ENCODE measurements at places on chromosomes 4 and X.

DNA sequence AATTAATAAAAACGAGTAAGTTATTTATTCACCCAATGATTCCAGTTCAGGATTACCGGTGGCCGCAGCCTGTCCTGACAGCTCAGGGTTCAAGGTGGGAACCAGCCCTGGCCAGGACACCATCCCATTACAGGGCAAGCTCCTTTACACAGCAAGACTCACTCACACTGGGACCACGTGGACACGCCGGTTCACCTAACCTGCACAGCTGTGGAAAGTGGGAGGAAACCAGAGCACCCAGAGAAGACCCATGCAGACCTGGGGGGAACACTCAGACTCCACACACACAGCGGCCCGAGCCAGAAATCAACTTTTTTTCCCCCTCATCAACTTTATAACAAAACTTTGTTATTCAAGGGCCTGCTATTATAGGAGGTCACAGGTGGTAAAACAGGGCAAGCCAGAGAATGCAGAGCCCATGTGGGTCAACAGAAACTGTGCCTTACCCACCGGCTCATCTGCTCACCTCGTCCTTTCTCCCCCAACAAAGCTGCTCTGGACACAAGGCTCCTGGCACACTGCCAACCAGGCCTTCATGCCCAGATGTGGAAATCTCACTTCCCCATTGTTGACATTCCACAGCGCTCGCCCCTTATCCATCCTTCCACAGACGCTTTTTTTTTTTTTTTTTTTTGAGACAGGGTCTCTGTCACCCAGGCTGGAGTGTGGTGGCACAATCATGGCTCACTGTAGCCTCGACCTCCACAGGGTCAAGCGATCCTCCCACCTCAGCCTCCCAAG is 8.0 kb upstream of the ODAPH start:
- H3K27ac ChIP-seq = no peak overlapping the region
- H3K27me3 ChIP-seq = no peaks in the 10 kb centered on the region
- no peak overlapping the region for H3K4me3 ChIP-seq
- peaks cover 3% of the 10 kb centered on the region for H3K4me1 ChIP-seq
- H3K36me3 ChIP-seq = no peaks in the 10 kb centered on the region

GRCh38 chr4:55758570-55758969 is 61.0 kb upstream of the EXOC1L start:
- H3K27me3 ChIP-seq = no peaks in the 10 kb centered on the region
- DNase-seq = no peak
- H3K27ac ChIP-seq = no peak overlapping the region
- H3K36me3 ChIP-seq = no peaks in the 10 kb centered on the region

DNA sequence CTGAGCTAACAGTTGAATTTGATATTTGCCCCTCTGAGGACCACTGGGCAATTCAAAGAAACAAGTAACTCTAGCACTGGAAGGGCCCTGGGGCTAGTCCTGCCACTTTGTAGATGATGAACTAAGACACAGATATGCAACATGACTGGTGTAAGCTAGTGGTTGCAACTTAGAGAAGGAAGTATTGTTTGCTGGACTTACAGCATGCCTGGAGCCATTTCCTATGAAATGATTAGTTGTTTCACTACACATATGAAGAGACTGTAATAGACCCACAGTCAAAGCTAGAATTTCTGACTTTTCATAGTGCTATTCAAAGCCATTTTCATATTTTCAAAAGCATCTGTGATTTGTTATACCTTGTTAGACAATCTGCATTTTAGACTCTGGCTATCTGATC is 96.2 kb downstream of the TSPAN7 start:
- H3K27me3 ChIP-seq = no peaks in the 10 kb centered on the region
- no peak overlapping the region for H3K4me3 ChIP-seq
- no peak for DNase-seq
- no peak overlapping the region for H3K27ac ChIP-seq
- no peaks in the 10 kb centered on the region for H3K36me3 ChIP-seq
- H3K4me1 ChIP-seq = no peaks in the 10 kb centered on the region

DNA sequence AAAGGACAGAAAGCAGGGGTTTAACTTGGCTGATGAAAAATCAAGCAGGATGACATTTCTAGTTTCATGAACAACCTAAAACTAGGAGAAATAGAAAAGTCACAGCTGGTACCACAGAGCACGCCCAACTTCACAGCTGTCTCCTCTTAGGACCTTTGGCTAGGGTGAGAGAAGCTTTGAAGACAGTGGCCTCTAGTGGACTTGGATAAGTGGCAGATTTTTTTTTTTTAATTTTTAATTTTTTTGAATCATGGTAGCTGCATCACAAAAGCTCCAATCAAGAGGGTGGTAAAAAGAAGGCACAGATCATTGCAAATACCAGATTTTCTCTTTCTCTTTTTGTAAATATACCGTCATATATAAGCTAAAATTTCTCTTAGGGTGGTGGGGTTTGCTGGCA is 20.2 kb upstream of the MAP3K15 start:
- H3K27ac ChIP-seq = no peak overlapping the region
- no peaks in the 10 kb centered on the region for H3K36me3 ChIP-seq
- no peaks in the 10 kb centered on the region for H3K27me3 ChIP-seq
- no peak overlapping the region for H3K4me3 ChIP-seq
- no peaks in the 10 kb centered on the region for H3K4me1 ChIP-seq

DNA sequence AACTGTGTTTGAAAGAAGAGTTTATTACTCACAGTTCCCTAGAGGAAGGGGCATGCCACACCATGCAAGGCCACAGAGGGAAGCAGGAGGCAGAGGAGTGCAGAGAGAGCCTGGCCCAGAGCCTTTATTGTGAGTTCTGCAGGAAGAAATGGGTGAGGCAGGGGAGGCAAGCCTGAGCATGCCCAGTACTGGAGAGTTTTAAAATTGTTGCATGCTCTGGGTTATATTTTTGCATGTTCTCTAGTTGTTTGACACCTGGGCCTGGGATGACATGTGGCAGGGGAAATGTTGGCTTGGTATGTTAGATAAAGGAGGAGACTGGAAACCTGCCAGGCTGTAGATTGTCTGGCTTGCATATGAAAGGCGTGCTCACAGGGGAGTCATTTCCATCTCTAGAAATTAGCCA is 19.7 kb upstream of the CRMP1 start:
- H3K27me3 ChIP-seq = no peaks in the 10 kb centered on the region
- H3K4me3 ChIP-seq = no peak overlapping the region
- no peak for DNase-seq
- no peaks in the 10 kb centered on the region for H3K36me3 ChIP-seq
- H3K4me1 ChIP-seq = no peaks in the 10 kb centered on the region
- H3K27ac ChIP-seq = no peak overlapping the region

DNA sequence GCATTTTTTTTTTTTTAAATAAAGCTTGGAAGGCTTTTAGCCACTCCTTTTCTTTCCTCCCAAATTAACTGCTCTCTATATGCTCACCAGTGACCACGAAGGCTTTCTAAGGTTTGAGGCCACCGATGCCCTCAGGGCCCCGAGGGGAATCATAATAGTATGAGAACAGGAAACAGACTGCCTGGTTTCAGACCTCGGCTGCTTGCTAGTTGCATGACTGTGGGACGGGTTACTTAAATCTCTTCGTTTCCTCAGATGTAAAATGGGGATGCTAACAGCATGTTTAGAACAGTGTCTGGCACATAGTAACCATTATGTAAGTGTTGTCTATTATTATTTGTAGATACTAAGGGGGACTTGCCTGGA is 3.6 kb downstream of the LINC00632 start:
- H3K4me1 ChIP-seq = no peaks in the 10 kb centered on the region
- H3K27me3 ChIP-seq = no peaks in the 10 kb centered on the region
- no peak for DNase-seq
- no peaks in the 10 kb centered on the region for H3K36me3 ChIP-seq
- H3K27ac ChIP-seq = no peak overlapping the region

- no peaks in the 10 kb centered on the region for H3K36me3 ChIP-seq
- H3K4me1 ChIP-seq = no peaks in the 10 kb centered on the region
Observed at GRCh38 chrX:17183566-17183965, 191.4 kb upstream of the NHS start.

DNA sequence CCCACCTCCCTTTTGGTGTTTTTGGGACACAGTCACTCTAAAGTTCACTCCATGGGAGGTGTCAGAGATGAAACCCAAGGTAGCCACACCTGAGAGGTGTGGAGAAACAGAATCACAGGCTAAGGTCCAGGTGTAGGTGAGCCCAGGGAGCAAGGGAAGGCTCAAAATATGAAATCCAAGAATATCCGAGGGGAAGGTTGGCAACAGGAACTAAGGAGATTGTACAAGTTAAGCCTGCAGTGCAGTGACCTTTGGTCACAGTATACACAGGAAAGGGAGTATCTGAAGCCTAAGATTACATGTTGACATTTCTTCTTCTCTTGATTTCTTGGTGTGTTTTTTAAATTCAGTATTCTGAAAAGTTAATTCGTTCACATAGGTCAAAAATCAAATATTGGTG is 46.5 kb downstream of the PHF8 start:
- H3K4me3 ChIP-seq = no peak overlapping the region
- peaks cover 3% of the 10 kb centered on the region for H3K36me3 ChIP-seq
- no peaks in the 10 kb centered on the region for H3K4me1 ChIP-seq

DNA sequence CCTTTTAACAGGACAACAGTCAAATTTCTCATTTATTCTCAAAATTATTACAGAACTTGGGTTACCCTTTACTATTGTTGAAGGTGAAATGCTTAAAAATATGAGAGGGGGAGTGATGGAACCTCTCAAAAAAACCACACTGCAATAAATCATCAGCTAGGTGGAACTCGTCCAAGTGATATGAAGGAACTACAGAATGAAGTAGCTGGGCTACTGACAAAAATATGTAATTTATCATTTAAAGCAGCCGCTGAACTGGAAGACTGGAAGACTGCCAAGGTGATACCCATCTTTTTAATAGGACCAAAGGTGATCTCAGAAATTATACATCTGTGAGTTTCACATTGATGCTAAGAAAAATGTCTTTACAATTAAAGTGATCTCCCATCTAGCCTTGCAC is 597.7 kb upstream of the TENM3 start:
- H3K36me3 ChIP-seq = no peaks in the 10 kb centered on the region
- peaks cover 14% of the 10 kb centered on the region for H3K4me1 ChIP-seq
- H3K27me3 ChIP-seq = no peaks in the 10 kb centered on the region
- H3K27ac ChIP-seq = no peak overlapping the region

DNA sequence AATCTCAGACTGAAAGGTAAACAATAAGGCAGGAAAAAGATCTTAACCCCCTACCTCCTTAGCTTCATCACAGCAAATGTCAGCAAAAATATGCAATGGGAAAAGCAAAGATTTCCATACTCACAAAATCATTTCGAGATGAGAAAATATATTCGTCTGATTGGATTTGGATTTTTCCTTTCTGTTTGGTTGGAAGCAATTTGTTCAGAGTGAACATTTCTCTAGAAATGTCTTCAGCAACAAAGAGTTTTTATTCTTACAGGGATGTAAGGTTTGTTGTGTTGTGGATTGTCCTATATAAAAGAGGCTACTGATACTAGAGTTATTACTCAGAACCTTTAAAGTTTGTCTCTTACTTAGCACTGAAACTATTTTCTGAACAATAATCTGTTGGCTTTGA is 23.8 kb downstream of the GRIA2 start:
- H3K4me3 ChIP-seq = no peak overlapping the region
- no peak for DNase-seq
- H3K27me3 ChIP-seq = no peaks in the 10 kb centered on the region
- no peaks in the 10 kb centered on the region for H3K4me1 ChIP-seq
- no peak overlapping the region for H3K27ac ChIP-seq

GRCh38 chrX:18935893-18936292 is 48.0 kb downstream of the PHKA2 start:
- peaks cover 13% of the 10 kb centered on the region for H3K36me3 ChIP-seq
- DNase-seq = no peak
- no peak overlapping the region for H3K4me3 ChIP-seq
- H3K4me1 ChIP-seq = no peaks in the 10 kb centered on the region
- no peaks in the 10 kb centered on the region for H3K27me3 ChIP-seq
- H3K27ac ChIP-seq = no peak overlapping the region

DNA sequence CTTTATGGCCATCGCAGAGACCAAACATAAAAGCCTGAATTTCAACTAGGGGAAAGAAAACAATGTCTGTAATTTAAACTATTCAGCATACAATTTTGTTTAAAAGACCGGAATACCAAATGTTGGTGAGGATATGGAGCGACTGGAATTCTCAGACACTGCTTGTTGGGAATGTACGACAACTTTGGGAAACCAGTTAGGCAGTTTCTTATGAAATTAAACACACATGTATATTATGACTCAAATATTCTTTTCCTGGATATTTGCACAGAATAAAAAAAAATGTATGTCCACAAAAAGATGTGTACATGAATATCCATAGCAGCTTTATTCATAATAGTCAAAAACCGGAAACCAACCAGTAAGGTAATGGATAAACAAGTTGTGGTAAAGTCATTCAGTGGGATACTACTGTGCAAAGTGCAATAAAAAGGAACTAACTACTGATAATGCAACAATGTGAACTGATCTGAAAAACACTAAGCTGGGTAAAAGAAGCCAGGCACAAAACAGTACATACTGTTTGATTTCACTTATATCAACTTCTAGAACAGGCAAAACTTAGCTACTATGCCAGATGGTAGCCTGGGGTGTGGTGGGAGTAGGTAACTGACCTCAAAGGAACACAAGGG is 152.7 kb upstream of the FTHL17 start:
- no peaks in the 10 kb centered on the region for H3K36me3 ChIP-seq
- DNase-seq = no peak
- H3K27ac ChIP-seq = peak overlapping the region; percentile 95
- H3K27me3 ChIP-seq = no peaks in the 10 kb centered on the region
- H3K4me1 ChIP-seq = peaks cover 24% of the 10 kb centered on the region

- peaks cover 73% of the 10 kb centered on the region for H3K36me3 ChIP-seq
- peaks cover 38% of the 10 kb centered on the region for H3K4me1 ChIP-seq
- H3K4me3 ChIP-seq = peak overlapping the region; percentile 96
- no peaks in the 10 kb centered on the region for H3K27me3 ChIP-seq
- no peak for DNase-seq
Observed at GRCh38 chr4:124708517-124709300, 3.8 kb downstream of the ANKRD50 start.

DNA sequence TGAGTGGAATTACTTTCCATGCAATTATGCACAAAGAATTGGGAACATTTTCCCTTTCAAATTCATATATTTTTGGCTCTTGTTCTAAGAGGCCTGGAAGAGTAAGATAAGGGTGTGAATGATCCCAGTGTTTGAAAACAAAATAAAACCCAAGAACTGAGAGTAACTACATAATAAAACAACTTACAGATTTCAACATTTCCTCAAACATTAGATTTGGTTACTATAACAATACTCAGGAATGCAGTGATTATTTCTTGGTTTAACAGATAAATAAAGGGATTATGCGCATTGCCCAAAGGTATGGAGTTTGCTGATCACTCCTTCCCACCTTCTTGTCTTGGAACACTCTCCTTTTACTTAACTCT is 292.5 kb downstream of the CAMK2D start:
- peak overlapping the region; percentile 84 for H3K27ac ChIP-seq
- no peak for DNase-seq
- H3K4me1 ChIP-seq = peaks cover 29% of the 10 kb centered on the region
- no peak overlapping the region for H3K4me3 ChIP-seq

DNA sequence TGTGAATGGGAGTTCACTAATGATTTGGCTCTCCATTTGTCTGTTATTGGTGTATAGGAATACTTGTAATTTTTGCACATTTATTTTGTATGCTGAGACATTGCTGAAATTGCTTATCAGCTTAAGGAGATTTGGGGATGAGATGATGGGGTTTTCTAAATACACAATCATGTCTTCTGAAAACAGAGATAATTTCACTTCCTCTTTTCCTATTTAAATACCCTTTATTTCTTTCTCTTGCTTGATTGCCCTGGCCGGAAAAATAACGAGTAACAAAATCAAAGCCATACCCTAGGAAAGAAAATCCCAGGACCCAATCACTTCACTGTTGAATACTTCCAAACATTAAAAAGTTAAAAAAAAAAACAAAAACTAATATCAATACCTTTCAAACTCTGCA is 67.7 kb upstream of the UGT2B4 start:
- no peaks in the 10 kb centered on the region for H3K36me3 ChIP-seq
- no peaks in the 10 kb centered on the region for H3K4me1 ChIP-seq
- no peak overlapping the region for H3K27ac ChIP-seq
- no peak overlapping the region for H3K4me3 ChIP-seq
- no peak for DNase-seq
